ENCODE measurements at places on chromosomes 5 and 9.

DNA sequence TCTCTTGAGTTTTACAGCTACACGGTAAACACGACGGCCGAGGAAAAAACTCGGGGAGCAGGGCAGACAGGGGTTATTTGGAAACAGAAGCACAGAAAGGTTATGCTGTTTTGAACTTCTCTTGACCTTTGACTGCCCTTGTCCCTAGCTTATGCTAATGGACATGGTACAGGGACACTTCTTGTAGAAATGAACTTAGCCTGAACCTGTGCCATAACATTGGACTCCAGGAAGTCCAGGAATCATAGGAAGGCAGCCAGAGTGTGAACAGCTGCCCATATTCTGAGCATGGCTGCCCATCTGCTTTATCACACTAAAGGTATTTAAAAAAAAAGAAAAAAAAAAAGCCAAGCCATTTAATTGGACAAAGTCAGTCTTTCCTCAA, 46.1 kb downstream of the NR6A1 start:
- DNase-seq, result no peak

- no peak for DNase-seq
These were observed 29.2 kb downstream of the MLLT3 start for GRCh38 chr9:20593105-20593504.

GRCh38 chr5:83785176-83785668, 64.6 kb upstream of the HAPLN1 start:
- no peak for DNase-seq

DNA sequence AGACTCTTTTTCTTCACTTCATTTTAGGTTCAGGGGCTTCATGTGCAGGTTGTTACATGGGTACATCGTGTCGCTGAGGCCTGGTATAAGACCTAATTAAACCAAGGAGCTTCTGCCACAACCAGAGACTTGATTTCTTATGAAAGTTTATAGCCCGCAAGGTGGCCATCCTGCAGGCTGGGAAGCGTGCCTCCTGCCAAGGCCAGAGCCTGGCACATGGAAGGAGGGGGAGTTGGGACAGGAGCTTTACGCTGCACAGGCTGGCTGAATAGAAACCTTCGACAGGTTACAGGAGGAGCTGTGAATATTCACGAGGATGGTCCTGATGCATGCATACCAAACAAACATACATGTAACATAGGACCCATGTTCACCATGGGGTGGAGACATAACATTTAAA, 50.1 kb upstream of the SIMC1 start:
- no peak for DNase-seq

DNA sequence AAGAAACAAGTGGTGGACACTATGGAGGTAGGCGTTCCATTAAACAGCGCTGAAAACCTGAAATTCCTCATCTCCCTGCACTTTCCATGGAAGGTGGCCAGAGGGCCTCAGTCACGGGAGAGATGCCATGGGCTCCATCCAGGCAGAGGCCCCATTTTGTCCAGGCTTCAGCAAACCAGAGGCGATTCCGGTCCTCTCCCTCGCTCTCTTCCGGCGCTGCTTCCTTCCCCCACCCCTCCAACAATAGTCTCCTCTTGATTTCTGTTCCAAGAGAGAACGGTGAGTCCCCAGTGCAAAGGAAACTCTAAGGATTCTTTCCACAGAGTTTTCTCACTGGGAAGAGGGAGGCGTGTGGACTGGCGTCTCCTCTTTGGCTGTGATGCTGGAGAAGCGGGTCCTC, 7.5 kb downstream of the ZNF366 start:
- no peak for DNase-seq

Measured in SK-N-MC (cell line).